ENCODE measurements at places on chromosomes 1 and 21.

DNA sequence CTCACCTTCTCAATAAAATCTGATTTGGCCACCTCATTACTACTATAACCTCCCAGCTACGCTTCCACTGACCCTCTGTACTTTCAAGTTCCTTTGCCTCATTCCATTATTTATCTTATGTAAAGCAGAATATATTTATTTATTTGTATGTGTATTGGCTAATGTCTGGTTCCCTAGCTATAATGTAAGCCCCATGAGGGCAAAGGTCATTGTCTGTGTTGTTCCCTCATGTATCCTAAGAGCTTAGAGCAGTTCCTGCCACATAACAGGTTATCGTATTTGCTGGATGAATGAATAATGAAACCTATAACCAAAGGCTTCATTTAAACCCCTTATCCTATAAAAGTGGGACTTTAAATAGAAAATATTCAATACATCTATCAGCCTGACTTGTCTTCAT, 77.9 kb upstream of the DPT start:
- no peak for DNase-seq

DNA sequence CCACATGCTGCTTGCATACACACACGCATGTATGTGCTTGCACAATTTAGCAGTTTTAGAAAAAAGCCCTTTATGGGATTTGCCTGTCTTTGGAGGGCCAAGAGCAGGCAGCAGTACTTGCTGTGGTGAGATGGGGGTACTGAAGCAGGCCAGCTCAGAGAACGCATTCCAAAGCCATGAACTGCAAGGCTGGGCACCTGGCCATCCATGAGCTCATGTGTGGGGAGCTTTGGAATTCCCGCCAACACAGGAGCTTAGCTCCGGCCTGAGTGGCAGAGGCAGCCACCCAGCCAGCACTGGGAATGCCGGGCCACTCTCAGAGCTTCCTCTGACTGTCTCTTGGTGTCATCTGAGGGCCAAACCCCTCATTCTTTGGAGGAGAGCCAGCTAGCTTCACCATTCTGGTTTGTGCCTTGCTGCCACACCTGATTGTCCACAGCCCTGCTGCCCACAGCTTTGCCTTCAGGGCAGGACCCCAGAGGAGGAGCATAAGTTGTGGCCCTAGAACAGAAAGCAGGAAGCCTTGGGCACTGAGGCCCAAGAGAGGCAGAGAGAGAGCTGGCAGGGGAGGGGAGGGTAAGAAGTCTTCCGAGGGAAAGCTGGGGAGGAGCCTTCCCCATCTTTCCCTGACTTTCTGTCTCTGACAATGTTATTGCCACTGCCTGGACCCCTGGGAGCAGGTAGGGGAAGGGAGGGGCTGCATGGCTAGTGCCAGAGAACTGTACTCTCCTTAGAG, 92.1 kb upstream of the POU3F1 start:
- peak; percentile 79 for DNase-seq

DNA sequence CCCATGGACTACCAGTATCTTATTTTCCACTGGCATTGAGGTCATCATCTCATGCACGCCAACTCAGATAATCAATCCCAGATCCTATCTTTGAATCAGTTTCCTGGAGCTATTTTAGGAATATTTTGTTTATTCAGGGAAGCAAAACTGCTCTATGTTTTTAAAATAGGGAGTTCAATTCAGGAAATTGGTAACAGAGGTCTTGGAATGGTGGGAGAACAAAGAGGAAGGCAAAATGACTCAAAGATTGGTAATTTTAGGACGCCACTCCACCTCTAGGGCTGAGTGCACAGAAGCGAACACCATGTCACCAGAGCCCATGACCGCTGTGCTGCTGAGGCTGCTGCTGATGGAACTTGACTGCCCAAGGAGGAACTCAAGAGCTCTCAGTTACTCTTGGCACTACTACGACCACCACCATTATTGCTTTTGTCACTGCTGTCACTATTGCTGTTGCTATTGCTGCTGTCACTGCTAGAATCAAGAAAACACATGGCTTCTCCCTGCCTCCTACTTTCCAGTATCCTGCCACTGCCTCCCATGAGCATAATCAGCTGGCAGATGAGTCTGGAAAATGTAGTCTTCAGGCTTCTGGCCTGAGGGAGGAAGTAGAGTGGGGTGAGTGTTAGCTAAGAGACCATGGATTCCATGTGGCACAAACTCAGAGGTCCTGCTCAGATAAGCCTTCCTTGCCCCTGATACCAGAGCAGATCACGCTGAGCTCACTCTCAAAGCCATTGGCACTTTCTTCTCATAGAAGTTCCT, 71.6 kb upstream of the CNIH3 start:
- no peak for DNase-seq

- DNase-seq = no peak
Measured at GRCh38 chr1:86156566-86157455, at the start of gene COL24A1. Gene COL24A1 (minus strand): TSS chr1:86156772. CDS start chr1:86156396, 376 bp downstream.

- DNase-seq = peak; percentile 53
Measured at GRCh38 chr21:35303085-35303484, 254.0 kb upstream of the RUNX1 start.

DNA sequence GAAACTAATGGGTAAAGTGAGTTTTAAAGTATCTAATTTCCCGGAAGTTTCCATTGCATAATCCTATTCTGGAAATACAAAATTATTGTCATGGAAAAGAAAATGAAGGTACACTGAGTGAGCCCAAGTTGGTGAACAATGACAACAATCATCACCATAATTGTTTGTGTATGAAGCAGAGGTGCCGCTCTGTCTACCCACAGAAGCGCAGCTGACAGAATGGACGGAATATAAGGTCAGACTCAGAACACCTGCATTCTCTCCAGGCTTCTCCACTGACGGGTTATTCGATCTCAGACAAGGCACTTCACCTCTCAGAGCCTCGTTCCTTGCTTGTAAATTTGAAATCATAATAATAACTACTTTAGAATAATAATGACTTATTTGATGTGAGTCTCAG, 99.1 kb upstream of the NGF start:
- DNase-seq = no peak

DNA sequence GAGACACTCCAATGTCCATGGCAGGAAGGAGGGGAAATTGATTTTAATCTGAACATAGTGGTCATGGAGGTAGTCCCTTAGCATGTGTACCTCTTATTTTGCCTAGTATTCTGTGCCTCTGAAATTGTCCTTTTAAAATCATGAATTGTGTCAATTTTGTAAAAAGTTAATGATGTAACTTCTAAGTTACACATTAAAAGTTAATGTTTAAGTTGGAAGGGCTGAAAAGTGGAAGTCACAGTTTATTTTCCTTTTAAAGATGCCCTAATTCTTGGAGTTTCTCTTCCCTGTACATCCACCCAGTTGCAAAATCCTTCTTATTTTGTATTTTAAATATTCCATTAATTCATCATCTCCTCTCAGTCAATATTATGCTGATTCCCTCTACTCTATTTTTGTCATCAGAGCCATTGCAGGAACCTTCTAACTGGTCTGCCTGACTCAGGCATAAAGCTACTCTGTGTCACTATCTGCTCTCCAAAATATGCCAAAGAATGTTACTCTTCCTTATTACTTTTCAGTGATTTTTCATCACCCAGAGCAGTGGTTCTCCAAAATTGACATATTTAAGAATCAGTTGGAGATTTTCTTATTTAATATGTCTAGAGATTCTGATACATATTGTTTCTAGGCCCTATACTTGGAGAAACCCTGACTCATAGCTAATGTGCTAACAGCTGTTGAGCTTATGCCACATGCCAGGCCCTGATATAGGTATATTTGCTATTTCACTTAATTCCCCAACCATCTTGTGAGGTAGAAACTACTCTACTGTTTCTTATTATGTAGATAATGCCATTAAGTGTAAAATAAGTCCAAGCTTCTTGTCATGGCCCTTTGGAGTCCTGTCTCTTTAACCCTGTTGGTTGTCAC, 5.1 kb downstream of the HOOK1 start:
- DNase-seq = no peak

- no peak for DNase-seq
Measured at GRCh38 chr1:67740543-67740942, 55.5 kb downstream of the GADD45A start.

GRCh38 chr1:1153874-1154273, 19.8 kb upstream of the TTLL10 start:
- DNase-seq = no peak

- no peak for DNase-seq
Measured at GRCh38 chr1:241079047-241079446, 278.0 kb downstream of the RGS7 start.

- no peak for DNase-seq
Measured at GRCh38 chr1:9892563-9893528, 17.2 kb downstream of the CTNNBIP1 start.

DNA sequence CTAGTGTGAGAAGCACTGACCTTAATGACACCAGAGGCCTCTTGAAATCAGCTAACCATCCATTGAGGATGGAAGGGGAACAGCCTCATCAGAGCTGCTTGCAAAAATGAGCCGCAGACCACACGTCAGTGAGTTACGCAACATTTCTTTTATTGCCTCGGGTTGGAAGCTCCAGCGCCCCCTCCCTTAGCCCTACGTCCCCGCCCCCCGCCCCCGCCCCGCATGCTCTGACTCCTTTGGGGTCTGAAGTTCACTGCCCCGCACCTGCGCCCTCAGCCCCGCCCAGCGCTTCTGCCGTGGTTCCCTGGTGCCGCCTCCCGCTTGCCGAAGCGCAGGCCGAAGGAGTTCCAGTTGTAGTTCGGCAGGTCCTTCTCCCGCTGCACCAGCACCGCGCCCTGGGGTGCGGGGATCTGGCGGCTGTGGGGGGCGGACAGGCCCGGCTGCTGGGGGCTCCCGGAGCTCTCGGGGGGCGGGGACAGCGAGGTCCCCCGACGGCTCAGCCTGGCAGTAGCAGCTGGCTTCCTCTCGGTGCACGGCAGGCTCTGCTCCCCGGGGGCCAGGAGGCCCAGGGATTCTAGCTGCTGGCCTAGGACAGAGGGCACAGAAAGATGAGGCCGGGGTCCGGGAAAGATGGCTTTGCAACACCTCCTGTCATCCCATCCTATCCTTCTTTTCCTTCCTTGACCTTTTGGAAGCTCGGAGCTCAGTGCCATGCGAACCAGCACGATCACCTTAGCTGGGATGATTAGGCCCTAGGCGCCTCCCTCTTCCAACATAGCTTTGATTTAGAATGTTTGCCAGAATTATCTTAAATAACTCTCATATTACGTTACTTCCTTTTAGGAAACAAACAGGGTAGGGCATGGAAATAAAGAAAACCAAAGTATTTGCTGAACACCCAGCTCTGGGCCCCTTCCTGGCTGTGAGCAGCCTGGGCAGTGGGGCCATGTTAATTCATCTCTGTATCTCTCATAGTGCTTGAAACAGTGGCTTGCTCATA, 5.8 kb downstream of the KISS1 start:
- no peak for DNase-seq

DNA sequence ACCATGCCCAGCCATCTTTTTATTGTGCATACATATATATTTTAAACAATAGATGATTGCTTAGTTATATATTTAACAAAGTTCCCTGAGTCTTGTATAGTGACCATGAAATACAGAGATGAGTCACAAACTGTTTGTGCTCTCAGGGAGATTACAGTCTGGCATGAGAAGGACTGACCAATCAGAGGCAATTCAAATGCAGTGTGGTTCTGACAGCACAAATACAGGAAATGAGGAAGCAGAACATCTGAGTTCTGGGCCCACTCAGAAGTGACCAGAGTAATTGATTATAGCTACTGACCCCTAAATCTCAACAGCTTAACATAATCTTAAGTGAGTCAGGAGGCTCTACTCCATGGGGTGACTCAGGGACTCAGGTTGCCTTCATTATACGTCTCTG, 534.5 kb downstream of the OMA1 start:
- DNase-seq = no peak

DNA sequence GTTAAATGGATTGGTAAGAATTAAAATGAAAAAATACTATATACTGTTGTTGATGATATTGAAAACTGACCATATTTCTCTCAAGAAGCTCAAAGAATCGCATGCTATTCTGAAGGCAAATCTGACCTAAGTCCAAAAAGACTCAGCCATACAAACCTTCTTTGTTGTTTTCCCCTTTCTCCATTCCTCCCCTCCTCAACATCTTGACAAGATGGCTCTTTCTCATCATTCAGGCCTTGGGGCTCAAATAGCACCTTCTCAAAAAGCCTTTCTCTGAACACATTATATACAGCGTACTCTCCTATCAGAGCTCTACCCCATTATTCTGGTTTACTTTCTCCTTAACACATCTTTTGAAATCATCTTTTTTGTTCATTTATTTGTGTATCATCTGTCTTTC, 17.2 kb downstream of the COLGALT2 start:
- DNase-seq = no peak

DNA sequence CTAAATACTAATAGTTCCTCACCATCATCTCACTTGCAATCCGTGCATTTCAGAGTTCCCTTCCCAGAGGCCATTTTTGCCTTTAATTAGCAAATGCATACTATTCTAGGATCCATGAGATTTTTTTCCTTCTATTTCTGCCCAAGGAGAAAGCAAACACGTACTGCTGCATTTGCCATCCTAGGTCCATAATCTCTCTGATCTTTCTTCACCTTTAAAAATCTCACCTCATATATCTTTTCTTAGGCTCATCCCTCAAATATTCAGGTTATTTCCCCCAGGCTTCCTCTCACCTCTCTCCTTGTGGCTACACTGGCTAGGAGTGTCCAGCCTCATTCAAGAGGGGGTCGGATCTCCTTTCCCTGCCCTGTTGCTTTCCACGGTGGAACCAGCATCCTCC, 338.6 kb downstream of the SETD4 start:
- DNase-seq = no peak

DNA sequence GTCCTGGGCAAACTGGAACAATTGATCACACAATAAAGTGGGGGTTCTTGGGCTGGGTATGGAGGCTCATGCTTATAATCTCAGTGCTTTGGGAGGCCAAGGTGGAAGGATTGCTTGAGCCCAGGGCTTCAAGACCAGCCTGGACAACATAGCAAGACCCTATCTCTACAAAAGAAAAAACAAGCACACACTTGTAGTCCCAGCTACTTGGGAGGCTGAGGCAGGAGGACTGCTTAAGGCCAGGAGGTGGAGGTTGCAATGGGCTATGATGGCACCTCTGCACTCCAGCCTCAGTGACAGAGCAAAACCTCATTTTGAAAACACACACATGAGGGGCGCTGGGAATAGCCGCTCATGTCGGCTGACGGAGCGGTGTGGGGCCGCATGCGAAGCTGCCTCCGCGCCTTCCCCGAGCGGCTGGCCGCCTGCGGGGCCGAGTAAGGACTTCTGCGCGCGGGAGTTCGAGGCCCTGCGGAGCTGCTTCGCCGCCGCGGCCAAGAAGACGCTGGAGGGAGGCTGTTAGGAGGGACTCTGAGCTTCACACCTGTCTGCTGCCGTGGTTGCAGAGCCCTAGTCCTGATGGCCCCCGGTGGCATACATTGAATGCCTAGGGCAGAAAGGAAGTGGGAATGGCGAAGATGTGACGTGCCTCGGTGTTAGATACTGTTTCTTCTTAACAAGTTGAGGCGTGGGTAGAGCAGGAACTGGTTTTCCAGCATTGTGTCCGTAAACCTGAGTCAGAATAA, 59.5 kb downstream of the ACBD3 start:
- no peak for DNase-seq

DNA sequence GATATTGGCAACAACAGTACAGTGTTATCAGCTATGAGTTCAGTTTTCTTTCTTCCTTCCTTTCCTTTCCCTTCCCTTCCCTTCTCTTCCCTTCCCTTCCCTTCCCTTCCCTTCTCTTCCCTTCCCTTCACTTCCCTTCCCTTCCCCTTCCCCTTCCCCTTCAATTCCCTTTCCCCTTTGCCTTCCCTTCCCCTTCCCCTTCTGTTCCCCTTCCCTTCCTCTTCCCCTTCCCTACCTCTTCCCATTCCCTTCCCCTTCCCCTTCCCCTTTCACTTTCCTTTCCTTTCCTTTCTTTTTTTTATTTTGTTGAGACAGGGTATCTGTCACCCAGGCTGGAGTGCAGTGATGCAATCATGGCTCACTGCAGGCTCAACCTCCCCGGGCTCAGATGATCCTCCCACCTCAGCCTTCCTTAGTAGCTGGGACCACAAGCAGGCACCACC, 72.3 kb upstream of the CAPZB start:
- DNase-seq = no peak

- DNase-seq = no peak
Measured at GRCh38 chr1:182041615-182042014, 19.9 kb downstream of the ZNF648 start.
